ENCODE measurements at places on chromosomes 1 and 21. TPM values are rescaled to one million over a fixed set of nuclear protein-coding genes. Genes with fewer than 3 reads are reported as not detected.

The KCNN3 gene
- 0.96 TPM for total RNA-seq

- DNase-seq, result no peak
Measured at GRCh38 chr1:217026531-217026930, 303.3 kb upstream of the ESRRG start.

- DNase-seq, result no peak
Measured at GRCh38 chr1:110734133-110734680, 59.5 kb upstream of the KCNA3 start.

DNA sequence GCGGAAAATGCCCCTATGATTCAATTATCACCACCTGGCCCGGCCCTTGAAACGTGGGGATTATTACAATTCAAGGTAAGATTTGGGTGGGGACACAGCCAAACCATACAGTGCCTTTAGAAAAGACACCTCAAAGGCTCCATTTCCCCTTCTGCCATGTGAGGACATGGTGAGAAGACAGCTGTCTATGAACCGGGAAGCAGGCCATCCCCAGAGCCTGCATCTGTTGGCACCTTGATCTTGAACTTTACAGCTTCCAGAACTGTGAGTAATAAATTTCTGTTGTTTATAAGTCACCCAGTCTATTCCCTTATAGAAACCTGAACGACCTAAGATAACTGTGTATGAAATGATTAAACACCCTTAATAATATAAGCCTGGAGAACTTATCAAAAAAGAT is 61.6 kb downstream of the KIFAP3 start:
- DNase-seq, result no peak

GRCh38 chr1:212685429-212685828 is 14.2 kb downstream of the BATF3 start:
- DNase-seq, result no peak

The TFF2 gene
- not detected for total RNA-seq

The HMGCS2 gene
- total RNA-seq, result 0.71 TPM

DNA sequence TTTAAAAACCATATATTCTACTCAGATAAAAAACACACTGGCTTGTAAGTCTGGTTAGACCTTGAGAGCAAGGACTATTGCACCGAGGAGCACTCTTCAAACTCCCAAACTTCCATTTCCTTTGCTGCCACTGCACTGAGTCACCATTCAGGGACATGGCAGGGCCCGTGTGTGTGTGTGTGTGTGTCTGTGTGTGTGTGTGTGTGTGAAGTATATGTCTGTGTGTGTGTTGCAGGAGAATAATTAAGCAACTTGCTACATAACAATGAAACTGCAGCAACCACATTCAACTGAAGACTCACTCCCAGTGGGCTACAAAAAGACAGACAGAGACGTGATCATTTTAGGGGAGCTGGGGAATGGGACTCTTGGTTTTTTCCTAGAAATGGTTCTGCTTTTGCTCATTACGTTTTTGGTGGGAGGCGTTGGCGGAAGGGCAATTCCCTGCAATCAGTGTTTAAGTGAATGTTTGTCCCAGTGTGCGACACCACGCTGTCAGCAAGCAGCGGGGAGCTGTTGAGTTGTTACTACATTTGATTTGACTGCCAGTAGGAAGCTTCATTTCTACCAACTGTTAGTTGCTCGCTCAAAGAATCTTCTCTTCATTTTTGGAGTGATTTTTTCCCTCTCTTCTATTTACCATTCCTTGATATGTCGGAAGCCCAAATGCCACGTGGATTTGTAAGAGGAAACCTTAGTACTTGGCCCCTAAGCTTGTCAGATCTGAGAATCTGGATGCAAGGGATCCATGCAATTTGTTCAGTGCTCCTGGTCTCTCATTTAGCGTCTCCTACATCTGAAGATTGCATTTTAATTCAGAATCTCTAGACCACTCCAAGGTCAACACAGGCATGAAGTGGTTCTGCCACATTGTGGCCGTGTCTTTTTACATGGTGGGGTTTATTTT is 36.1 kb downstream of the ESRRG start:
- no peak for DNase-seq

GRCh38 chr1:157137408-157138219 is 581 bp downstream of the ETV3 start:
- no peak for DNase-seq

DNA sequence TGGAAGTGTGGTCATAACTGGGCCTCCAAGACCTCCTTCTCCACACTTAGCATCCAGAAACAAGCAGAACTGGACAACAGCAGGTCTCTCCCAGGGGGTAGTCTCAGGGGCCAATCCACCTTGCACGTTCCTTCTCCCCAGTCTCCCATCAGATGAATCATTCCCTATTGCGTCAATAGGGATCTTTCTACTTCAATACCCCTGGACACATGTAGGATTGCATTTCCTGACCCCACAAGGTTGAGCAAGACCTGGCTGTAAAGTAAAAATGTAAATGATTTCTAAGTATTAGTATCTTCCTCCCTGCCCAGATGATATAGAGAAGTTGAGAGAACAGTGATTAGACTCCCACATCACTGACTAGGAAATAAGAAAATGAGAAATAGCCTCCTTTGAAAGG is 224.5 kb upstream of the CSF3R start:
- no peak for DNase-seq

DNA sequence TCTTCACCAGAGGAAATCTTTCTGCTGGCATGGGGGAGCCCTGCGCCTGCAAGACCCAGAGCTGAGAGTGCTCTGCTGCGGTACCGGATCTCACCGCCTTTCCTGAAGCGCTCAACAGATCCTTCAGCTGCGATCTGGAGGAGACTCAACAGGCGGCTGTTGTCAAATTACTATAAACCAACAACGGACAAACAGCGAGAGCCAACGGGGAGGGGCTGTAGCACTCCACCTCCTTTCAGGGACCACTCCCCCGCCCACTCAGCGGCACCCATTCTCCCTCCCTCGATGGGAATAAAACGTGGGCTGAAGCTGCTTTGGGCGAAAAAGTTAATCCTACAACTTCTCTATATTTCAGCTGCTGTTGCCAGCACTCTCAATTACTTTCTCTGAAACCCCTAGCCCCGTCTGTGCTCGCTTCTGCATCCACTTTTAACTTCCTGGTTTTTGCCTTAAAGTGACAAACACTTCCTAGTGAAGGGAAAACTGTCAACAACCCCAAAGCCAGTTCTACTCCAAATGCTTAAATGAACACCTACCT is at the start of gene FMO5:
TSS of gene FMO5 (minus strand) at position 147 of the 538 bp plus-strand sequence. CDS start 310 bp downstream, outside the sequence.
- DNase-seq, result no peak

DNA sequence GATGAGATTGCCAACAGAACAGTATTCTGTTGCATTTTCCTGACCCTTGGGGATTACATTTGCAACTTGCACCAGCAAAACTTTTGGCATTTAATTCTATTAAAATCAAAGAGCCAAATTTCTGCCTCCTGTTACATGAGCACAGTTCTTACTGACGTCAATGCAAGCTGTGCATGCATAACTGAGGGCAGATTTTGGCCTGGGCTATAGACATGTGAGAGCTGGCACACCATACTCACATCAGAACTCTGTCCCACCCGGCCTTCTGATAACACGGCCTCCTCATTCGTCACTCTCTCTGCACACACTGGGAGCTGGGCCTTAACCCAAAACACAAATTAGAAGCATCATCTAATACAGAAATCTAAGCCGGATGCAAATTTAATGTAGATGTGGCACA is 31.5 kb downstream of the PAPPA2 start:
- no peak for DNase-seq

GRCh38 chr1:158014731-158015320 is 21.4 kb downstream of the KIRREL1 start:
- no peak for DNase-seq

Data from mesenteric fat pad (tissue), 1 donor.